ENCODE measurements at places on chromosomes 12 and 14. TPM values are rescaled to one million over a fixed set of nuclear protein-coding genes. Genes with fewer than 3 reads are reported as not detected.

DPF3 gene
- not detected for total RNA-seq

PMCH gene
- total RNA-seq, result not detected

INHBC gene
- total RNA-seq, result not detected

- DNase-seq, result no peak
Measured at GRCh38 chr12:46127656-46128055, 137.3 kb upstream of the SCAF11 start.

DNA sequence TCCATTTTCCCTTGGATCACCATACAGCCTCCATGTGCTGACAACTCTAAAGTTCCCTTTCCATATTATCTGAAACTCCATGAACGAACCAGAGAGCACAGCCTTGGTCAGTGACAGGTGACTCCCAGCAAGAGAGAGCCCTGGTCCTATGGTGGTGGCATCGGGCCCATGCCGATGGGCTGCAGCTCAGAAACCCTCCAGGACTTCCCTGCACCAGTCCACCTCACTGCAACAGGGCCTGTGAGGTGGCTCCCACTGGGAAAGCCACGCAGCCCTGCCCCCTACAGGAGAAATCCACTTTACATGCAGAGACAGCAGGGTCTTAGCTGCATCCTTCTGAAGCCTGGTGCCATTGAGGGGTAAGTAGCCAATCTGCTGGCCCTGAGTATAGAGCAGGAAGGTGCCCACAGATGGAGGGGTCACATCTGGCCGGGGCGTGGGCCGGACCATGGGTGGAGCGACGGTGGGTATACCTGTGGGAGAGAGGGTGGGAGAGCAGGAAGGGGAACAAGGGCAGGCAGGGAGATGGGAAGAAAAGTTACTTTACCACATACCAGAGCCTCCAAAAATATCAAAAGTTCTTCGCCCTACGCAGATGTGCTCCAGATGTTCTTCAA lies 24.7 kb downstream of the RTRAF start:
- DNase-seq, result no peak

DNA sequence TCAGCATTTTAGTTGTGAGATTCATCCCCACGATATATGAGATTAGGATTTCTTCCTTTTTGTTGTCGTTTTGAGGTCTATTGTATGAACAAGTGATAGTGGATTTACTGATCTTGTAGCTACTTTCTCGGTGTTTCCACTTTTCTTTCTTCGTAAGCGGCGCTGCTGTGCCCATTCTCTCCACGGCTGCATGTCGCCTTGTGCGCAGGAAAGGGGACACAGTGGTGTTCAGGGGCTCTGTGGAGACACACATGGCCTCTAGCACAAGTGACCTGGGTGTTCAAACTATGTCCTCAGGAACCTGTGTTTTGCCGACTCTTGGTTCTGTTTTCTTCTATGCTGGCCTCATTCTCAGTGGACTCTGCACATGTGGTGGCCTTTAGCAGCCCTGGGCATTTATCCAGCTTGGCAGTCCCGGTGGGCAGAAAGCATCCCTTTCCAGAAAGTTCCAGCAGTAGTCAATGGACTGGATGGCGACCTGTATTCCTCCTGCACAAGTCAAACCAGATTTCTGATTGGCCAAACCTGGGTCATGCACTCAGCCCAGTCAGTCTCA lies 18.7 kb downstream of the CKAP4 start:
- no peak for DNase-seq

GRCh38 chr12:12294215-12295005 lies 27.6 kb upstream of the LRP6 start:
- no peak for DNase-seq

DNA sequence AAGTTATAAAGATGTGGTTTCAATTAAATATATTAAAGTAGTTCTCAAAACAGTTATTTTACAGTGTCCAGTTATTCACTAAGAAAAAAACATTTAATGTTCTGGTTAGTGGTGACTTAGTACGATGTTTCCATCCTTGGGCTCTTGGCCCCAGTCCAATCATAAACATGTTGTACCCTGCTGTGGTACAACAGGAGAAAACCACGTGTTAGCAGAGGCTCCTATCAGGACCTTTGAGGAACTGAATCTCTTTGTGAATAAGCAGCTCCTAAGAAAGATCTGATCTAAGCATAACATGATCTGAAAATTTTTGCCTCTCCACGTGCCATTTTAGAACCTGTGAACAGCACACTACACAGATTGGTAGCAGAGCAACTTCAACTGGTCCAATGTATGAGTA lies 234.0 kb downstream of the SYT1 start:
- DNase-seq, result no peak

DNA sequence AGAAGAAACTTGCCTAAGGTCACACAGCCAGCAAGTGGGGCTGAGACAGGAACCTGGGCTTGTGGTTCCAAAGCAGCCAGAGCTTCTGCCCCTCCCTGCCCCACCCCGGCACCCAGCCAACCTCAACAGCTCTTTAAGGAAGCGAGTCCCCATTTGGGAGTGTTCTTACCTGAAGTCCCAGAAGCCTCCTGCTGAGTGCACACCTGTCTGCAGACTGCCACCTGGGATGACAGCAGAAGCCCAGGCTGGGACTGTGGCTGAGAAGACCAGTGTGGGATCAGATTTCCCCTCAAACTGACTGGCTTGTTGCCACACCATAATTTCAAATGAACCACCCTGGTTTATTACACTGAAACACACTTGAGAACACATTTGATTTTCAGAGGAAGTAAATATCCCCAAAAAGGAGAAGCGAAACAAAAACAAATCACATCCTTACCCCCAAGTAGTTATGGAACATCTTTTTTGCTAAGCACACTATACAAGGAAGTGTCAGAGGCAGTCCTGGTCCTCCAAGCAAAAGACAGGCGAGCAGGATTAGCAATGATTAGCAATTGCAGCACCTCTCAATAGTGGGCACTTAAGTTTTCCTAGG lies 6.3 kb upstream of the RIN3 start:
- no peak for DNase-seq
